ENCODE measurements at places on chromosomes 4 and X.
A peak's percentile ranks its signal among the peaks of the same experiment; 100 is the strongest.

GRCh38 chr4:121216461-121216860 lies 52.3 kb upstream of the TNIP3 start:
- no peak for DNase-seq

GRCh38 chr4:147136310-147136709 lies 190.6 kb upstream of the TTC29 start:
- no peak for DNase-seq

DNA sequence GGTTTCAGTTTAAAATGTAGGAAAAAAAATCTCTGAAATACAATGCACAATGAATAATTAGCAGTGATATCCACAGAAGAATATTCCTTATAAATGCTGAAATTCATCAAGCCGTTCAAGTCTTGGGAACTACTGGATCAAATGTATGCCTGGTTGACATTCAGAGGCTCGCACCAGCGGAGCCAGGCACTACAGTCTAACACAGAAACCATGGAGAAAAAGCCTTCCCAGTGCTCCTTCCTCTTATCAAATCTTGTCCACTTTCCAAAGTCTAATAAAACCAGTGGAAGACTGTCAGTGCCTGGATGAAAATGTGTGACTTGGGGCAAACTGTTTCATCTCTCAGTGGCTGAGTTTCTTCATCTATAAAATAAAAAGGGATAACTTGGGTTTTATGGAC lies 35.9 kb downstream of the CENPU start:
- no peak for DNase-seq

GRCh38 chr4:139503622-139504166 lies 49.8 kb downstream of the RAB33B start:
- DNase-seq = no peak

DNA sequence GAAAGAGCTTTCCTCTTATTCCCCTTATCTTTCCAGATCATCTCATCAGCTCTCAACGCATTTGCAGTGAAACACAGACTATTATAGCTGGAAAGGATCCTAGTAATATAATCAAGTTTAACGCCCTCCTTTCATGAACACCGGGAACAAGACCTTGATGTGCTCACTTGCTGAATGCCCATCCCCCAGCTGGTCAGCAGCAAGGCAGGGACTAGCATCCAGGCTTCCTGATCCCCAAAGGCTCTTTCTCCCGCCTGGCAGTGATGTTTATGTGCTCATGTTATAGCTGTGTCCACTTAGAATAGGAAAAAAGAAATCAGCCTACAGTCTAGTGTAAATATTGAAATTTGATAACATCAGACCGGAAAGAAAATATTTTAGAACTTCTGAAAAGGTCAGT lies 24.6 kb downstream of the GPC4 start:
- DNase-seq = no peak

DNA sequence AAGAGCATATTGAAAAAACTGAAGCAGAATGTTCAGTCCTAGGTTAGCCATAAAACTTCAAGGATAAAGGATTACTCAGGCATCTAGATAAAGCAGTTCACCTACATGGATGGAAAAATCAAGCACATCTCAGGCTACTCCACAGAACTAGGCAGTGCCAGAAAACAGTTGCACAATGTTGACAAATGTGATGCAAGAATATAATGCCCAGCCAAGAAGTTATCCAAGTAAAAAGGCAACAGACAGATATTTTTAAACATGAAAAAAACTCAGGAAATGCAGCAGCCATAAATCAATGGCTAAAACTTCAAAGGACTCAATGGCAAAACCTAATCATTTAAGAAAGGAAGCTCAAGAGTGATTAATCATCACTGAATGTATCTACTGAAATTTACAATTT lies 456.0 kb upstream of the FAM241A start:
- DNase-seq = no peak

GRCh38 chr4:130186931-130187330 lies 1091.0 kb downstream of the C4orf33 start:
- no peak for DNase-seq

GRCh38 chr4:19134685-19135084 lies 1113.1 kb upstream of the LCORL start:
- no peak for DNase-seq

DNA sequence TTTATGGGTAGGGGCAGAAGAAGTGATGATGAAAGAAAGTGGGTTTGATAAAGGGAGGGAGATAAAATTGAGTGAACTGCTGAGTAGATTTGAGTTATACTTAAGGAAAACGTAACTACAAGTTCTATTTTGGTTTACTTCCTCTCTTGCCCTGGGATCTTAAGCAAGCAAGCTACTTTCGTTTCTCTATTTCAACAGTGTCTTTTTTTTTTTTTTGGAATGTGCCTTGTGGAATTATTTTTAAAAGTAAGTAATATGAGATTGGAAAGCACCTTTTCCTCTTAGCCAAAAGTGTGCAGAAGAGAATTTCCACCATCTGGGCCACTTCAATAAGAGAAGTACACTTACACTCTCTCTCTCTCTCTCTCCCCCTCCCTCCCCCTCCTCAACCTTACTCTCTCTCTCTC lies 16.0 kb upstream of the C4orf36 start:
- DNase-seq = no peak

- peak; percentile 22 for DNase-seq
These were observed 13.1 kb downstream of the TCEAL7 start for GRCh38 chrX:103343105-103343504.

DNA sequence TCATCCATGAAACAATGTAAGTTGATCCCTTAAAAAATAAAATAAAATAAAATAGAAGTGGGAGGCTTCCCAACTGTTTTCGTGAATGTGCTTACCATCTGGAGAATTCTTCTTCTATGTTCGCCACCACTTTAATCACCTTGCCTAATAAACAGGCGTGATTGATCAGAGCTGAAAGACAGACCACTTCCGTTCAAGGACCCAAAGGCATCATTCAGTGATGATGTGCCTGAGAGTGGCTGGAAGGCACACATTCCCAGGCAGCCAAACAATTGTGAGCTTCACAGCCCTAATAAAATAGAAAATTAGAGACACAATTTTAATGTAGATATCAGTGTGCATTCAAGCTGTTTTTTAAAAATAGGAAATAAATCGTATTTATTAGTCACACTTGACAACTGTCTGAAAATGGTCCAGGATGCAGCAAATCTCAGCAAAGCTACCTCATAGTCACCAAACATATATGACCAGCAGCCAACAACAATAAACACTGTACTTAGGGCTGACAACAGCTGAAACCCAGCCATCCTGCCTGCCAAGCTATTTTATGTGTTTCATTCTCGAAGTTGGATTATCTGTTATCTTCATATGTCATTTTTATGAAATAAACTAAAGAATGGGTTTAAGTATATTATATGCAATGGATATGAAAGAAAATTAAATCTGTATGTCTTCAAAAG lies 163.2 kb upstream of the FAM9B start:
- DNase-seq = no peak

- DNase-seq = no peak
These were observed 74.8 kb downstream of the IL15 start for GRCh38 chr4:141711211-141711610.

- peak; percentile 0 for DNase-seq
These were observed 41.1 kb downstream of the IL13RA2 start for GRCh38 chrX:114976292-114976691.

DNA sequence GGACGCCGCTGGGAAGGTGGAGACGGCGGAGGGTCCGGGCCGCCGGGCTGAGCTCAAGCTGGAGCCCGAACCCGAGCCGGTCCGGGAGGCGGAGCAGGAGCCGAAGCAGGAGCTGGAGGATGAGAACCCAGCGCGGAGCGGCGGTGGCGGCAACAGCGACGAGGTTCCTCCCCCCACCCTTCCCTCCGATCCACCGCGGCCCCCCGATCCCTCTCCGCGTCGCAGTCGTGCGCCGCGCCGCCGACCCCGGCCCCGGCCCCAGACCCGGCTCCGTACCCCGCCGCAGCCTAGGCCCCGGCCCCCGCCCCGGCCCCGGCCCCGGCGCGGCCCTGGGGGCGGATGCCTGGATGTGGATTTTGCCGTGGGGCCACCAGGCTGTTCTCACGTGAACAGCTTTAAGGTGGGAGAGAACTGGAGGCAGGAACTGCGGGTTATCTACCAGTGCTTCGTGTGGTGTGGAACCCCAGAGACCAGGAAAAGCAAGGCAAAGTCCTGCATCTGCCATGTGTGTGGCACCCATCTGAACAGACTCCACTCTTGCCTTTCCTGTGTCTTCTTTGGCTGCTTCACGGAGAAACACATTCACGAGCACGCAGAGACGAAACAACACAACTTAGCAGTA lies 483 bp downstream of the USP27X start:
- no peak for DNase-seq

- no peak for DNase-seq
These were observed 45.1 kb downstream of the ZGRF1 start for GRCh38 chr4:112591593-112591992.

DNA sequence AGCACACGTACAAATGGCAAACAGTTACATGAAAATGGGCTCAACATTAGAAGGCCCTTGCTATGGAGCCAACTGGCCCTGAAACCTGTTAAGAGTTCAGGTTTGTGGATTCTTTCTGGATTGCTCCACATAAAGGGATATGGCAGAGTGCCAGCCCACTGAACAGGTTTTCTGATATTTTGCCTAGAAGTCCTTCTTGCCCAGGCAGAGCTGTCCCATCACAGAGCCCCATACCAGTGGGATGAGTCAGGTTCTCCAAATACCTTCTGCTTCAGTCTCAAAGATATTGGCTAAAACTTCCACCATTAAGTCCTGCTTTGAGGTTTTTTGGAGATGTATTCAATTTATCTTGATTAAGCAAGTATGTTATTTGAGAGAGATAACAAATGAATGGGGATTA lies 146.8 kb upstream of the IL1RAPL2 start:
- no peak for DNase-seq

GRCh38 chr4:82692101-82692780 lies 106.4 kb downstream of the SCD5 start:
- DNase-seq = no peak

DNA sequence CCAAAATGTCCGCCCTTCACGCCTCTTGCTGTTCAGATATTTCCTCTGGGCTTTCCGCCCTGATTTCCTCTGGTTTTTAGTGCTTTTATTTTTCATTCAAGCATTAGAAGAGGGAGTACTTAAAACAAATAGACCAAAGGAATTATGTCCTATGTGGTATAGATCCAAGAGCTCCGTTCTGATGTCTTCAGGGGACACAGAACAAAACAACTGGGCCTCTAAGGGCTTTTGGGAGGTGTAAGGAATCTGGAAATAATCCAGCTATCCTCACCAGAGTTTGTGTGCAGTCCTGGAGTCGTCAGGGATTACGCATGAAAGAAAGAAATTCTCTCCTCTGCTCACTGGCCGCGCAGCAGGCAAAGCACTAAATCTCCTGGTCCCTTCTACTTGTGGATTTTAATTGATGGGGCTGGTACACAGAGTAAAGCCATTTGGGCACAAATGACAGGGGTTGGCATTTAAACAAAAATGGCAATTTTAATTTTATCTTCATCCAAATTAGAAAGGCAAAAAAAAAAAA lies 999.2 kb downstream of the ADGRL3 start:
- no peak for DNase-seq

DNA sequence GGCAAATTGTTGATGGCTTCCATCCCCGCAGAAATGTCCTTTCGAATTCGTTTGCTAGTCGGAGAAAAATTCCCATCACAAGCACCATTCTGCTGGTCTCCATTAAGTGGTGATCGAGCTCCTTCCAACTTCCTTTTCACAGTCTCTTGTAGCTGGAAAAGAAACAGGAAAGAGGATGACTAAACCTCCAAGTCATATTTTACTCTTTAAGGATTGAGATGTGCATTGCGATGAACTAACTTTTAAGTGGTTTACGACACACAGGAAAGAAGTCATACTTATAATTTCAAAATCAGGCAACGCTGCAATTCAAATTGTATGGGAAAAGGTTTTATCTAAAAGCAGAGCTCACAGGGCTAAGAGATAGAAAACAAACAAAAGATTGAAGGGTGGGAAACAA lies 225.2 kb downstream of the MGST2 start:
- DNase-seq = no peak

GRCh38 chrX:133676344-133677122 lies 261.2 kb upstream of the GPC4 start:
- no peak for DNase-seq

DNA sequence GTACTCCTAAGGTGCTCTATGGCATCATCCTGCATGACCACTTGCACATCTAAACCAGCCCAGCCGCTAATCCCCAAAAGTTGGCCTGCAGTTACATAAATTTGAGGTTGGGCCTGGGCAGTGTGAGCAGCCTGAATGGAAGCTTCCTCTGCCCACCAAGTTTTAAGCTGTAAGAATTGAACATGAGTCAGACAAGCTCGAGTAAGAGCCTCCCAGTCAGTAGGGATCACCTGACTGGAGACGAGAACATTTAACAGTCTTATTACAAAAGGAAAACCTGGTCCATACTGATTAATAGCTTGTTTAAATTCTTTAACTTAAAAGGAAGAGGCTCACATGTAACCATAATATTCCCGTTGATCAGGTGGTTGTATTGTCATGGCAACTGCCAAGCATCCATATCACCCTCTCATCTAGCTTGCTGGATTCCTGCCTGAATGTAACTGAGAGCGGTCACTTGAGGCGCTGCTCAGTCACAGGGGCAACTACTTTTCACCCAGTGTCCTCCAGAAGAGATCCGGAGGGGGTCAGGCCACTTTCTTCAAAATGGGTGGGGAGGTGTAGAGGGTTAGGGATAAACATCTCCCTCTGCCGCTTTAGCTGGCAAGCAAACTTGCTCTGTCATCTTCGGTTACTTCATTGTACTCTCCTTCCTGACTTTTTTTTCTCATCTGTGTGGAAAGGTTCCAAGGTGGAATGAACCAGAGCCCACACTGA lies 56.6 kb upstream of the WDR1 start:
- DNase-seq = no peak

DNA sequence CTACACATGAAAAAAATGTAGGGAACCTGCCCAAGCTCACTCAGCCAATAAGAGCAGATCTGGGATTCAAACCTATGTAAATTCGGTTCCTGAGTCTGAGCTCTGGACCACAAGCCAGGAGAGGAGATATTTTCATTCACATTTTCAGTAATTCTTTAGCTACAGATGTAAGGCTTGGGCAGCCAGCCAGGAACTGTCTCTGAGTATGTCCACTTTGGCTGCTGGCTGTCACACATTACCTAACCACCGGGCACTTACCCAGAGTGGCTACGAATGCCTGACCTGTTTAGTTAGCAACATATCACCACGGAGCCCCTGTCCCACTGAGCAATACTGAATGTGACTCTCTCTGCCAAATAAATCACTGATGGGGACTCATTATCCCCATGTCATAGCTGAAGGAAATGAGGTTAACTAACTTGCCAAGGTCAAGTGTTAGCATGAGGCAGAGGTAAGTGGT lies 15.3 kb downstream of the USP46 start:
- DNase-seq = no peak

GRCh38 chrX:132058050-132058449 lies 34.9 kb downstream of the STK26 start:
- no peak for DNase-seq
